ENCODE measurements at places on chromosomes 16 and 17. TPM values are rescaled to one million over a fixed set of nuclear protein-coding genes. Genes with fewer than 3 reads are reported as not detected.

DNA sequence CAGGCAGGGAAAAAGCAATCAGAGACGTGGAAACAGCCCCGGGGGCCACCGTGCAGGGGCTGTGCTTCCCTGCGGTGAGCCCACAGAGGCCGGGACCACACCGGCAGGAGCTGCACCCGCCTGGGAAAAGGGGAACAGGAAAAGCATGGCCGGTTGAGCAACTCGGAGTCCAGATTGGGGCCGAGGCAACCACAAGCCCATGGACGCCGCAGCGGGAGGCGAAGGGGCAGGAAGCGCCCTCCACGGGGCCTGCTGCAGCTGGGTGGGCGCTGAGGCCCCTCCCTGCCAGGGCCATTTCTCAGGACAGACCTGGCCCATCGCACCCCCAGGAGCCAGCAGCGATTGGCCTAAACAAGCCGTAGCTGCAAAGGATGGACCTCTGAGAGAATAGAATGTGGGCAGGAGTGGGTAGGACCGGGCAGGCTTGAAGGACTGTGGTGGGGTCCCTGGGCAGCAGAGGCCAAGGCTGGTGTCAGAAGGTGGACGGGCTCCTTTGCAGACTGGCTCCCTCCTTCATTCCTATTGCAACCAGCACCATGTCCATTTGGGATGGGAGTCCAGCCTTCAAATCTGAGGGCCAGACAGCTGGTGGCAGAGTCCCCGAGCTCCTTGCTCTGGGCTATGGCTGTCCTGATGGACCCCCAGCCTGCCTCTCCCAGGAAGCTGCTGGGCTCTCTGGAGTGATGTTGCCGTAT, 30.4 kb downstream of the COX4I1 start:
- H3K27me3 ChIP-seq = peaks cover 65% of the 10 kb centered on the region
- no peaks in the 10 kb centered on the region for H3K4me1 ChIP-seq
- no peak for DNase-seq

DNA sequence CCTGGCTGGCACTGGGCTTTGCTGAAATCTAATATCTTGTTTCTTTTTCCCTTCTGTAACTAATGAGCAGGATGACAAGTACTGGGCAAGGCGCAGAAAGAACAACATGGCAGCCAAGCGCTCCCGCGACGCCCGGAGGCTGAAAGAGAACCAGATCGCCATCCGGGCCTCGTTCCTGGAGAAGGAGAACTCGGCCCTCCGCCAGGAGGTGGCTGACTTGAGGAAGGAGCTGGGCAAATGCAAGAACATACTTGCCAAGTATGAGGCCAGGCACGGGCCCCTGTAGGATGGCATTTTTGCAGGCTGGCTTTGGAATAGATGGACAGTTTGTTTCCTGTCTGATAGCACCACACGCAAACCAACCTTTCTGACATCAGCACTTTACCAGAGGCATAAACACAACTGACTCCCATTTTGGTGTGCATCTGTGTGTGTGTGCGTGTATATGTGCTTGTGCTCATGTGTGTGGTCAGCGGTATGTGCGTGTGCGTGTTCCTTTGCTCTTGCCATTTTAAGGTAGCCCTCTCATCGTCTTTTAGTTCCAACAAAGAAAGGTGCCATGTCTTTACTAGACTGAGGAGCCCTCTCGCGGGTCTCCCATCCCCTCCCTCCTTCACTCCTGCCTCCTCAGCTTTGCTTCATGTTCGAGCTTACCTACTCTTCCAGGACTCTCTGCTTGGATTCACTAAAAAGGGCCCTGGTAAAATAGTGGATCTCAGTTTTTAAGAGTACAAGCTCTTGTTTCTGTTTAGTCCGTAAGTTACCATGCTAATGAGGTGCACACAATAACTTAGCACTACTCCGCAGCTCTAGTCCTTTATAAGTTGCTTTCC, 56.0 kb downstream of the HLF start:
- H3K4me1 ChIP-seq = 0 out of 2 replicates have a peak, but pooled peaks cover 4% of the 10 kb centered on the region
- DNase-seq = no peak
- H3K27me3 ChIP-seq = peaks cover 5% of the 10 kb centered on the region
- no peaks in the 10 kb centered on the region for H3K36me3 ChIP-seq

GRCh38 chr16:27179500-27180072, 23.7 kb upstream of the KDM8 start:
- no peaks in the 10 kb centered on the region for H3K36me3 ChIP-seq
- H3K27me3 ChIP-seq = no peaks in the 10 kb centered on the region
- no peak overlapping the region for H3K4me3 ChIP-seq

- no peak overlapping the region for H3K4me3 ChIP-seq
- peaks cover 34% of the 10 kb centered on the region for H3K36me3 ChIP-seq
- DNase-seq = no peak
- H3K27ac ChIP-seq = no peak overlapping the region
- no peaks in the 10 kb centered on the region for H3K27me3 ChIP-seq
- no peaks in the 10 kb centered on the region for H3K4me1 ChIP-seq
Observed at GRCh38 chr17:742147-742793, 9.8 kb downstream of the GEMIN4 start.

GRCh38 chr16:79839466-79840341, 239.2 kb upstream of the MAF start:
- no peaks in the 10 kb centered on the region for H3K4me1 ChIP-seq
- DNase-seq = no peak
- H3K4me3 ChIP-seq = no peak overlapping the region
- H3K36me3 ChIP-seq = no peaks in the 10 kb centered on the region
- H3K27ac ChIP-seq = no peak overlapping the region

GRCh38 chr17:55354941-55355340, 66.7 kb downstream of the MMD start:
- DNase-seq = no peak
- H3K27me3 ChIP-seq = no peaks in the 10 kb centered on the region
- no peak overlapping the region for H3K4me3 ChIP-seq
- H3K36me3 ChIP-seq = no peaks in the 10 kb centered on the region
- H3K4me1 ChIP-seq = no peaks in the 10 kb centered on the region
- no peak overlapping the region for H3K27ac ChIP-seq

GRCh38 chr17:9138161-9138717, 116.9 kb downstream of the NTN1 start:
- no peaks in the 10 kb centered on the region for H3K4me1 ChIP-seq
- DNase-seq = no peak
- no peaks in the 10 kb centered on the region for H3K27me3 ChIP-seq
- no peaks in the 10 kb centered on the region for H3K36me3 ChIP-seq
- H3K27ac ChIP-seq = no peak overlapping the region
- H3K4me3 ChIP-seq = no peak overlapping the region

GRCh38 chr16:77863250-77863649, 74.9 kb downstream of the VAT1L start:
- no peaks in the 10 kb centered on the region for H3K27me3 ChIP-seq
- no peaks in the 10 kb centered on the region for H3K4me1 ChIP-seq
- H3K27ac ChIP-seq = no peak overlapping the region
- H3K36me3 ChIP-seq = no peaks in the 10 kb centered on the region
- no peak overlapping the region for H3K4me3 ChIP-seq
- no peak for DNase-seq

DNA sequence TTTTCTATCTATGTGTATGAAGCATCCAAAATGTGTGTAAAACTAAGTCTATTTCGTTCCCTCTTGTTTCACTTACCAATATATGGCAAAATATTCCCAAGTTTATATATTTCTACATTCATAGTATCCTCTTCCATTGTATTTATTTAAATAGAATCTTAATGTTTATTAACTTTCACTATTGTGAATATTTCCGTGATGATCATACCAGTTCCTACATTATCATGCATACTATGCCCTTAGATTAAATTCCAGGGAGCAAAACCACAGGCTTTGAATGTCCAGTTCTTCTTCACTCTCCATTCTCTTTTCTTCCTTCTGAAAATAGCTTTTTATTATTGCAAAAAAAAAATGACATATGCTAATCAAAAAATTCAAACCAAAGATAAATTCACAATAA, 4.0 kb downstream of the MAP2K6 start:
- peak overlapping the region; percentile 72 for H3K4me3 ChIP-seq
- no peaks in the 10 kb centered on the region for H3K36me3 ChIP-seq
- no peak overlapping the region for H3K27ac ChIP-seq
- DNase-seq = no peak

DNA sequence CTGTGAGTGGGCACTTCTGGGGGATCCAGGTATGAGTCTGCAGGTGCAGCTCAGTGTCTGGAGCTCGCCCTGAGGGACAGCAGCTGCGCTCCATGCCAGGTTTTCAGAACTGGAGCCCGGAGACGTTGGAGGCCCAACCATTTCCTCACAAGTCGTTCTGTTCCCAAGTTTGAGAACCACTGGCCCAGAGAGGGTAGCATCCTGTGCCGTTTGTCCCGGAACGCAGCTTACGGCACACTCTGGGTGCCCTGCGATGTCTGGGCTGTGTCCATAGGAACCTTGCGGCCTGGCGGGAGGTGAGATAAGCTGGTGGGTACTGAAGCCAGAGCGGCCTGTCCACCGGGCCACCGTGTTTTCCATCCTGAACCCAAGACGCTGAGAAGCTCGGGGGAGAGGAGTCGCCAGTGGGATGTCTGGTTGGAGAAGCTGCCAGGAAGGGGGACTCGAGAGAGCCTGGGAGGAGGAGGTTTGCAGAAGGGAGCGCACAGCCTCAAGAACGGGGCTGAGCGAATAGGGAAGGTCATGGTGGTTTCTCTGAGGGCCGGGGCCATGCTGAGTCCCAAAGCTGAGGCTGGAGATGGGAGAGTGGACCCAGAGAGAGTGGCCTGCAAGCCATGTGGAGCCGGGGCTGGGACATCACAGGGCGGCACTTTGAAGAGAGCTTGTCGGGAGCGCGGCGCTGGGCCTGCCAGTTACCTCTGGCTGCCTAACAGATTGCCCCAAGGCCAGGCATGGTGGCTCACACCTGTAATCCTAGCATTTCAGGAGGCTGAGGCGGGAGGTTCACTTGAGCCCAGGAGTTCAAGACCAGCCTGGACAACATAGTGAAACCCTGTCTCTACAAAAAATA, 211.0 kb upstream of the GSE1 start:
- no peaks in the 10 kb centered on the region for H3K4me1 ChIP-seq
- no peak overlapping the region for H3K4me3 ChIP-seq
- no peak for DNase-seq
- no peaks in the 10 kb centered on the region for H3K36me3 ChIP-seq
- H3K27ac ChIP-seq = no peak overlapping the region

GRCh38 chr16:76885776-76886537, 305.0 kb upstream of the MON1B start:
- H3K36me3 ChIP-seq = no peaks in the 10 kb centered on the region
- no peak overlapping the region for H3K4me3 ChIP-seq
- no peak overlapping the region for H3K27ac ChIP-seq
- no peak for DNase-seq

GRCh38 chr16:69709456-69710084, 16.8 kb downstream of the NQO1 start:
- no peak overlapping the region for H3K27ac ChIP-seq
- H3K4me3 ChIP-seq = no peak overlapping the region
- no peaks in the 10 kb centered on the region for H3K27me3 ChIP-seq
- H3K4me1 ChIP-seq = peaks cover 8% of the 10 kb centered on the region

DNA sequence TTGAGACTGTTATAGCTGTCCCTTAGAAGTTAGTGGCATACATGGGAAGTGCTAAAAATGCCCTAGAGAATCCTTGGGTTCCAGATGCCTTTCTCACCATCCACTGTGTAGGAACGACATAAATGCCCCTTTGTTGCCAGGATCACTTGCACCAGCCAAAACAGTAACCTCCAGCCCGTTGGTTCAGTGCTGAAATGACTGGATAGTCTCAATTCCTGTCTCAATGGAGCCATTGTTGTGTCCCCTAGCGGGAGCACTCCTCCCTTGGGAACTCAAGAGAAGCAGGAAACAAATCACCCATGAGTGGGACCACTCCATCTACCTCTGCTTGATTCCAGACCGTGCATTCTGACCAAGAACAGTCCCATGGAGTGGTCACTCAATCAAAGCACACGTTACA, 23.1 kb downstream of the MPHOSPH6 start:
- H3K4me3 ChIP-seq = no peak overlapping the region
- no peak for DNase-seq
- no peaks in the 10 kb centered on the region for H3K27me3 ChIP-seq
- no peak overlapping the region for H3K27ac ChIP-seq
- H3K36me3 ChIP-seq = peaks cover 8% of the 10 kb centered on the region

DNA sequence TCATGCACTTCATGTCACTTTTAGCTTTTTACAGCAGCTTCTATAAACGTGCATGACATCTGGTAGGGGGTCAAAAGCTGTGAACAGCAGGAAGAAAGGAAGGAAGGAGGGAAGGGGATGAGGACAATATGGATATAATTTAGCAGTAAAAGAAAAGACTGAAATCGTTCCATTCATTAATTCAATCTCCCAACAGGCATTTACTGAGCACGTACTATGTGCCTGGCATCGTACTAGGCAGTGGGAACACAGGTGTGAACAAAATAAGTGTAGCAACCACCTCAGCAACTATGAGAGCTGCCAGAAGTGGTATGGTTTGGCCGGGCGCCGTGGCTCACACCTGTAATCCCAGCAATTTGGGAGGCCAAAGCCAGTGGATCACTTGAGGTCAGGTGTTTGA, 19.1 kb upstream of the USP7 start:
- H3K4me1 ChIP-seq = no peaks in the 10 kb centered on the region
- H3K36me3 ChIP-seq = no peaks in the 10 kb centered on the region
- no peak overlapping the region for H3K4me3 ChIP-seq
- DNase-seq = no peak
- no peak overlapping the region for H3K27ac ChIP-seq

DNA sequence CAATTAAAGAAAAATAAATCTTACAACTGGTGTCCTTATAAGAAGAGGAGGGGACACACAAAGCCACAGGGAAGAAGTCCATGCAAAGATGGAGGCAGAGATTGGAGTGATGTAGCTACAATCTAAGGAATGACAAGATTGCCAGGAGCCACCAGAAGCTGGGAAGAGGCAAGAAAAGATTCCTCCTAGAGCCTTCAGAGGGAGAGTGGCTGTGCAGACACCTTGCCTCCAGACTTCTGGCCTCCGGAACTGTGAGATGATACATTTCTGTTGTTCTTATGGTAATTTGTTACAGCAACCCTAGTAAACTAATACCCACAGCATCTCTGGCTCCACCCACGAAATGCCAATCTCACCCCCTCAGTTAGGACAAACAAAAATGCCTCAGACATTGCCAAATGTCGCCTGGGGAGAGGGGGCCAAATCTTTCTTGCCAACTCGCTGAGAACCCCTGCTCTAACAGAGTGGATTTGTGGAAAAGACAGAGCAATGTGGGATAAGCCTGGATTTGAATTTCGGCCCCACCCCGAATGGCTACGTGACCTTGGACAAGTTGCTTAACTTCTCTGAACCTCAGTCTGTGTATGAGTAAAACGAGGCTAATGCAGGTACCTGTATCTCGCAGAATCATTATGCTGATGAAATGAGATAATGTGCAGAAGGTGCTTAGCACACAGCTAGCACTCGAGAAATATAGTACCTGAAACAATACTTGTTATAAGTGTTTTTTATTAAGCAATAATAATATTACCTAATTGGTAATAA, 37.1 kb upstream of the CSNK2A2 start:
- DNase-seq = no peak
- no peak overlapping the region for H3K4me3 ChIP-seq

The MAFG gene
- 37.5 TPM for total RNA-seq

The TP53TG3F gene
- total RNA-seq = not detected

The P4HB gene
- 1,089 TPM for total RNA-seq

The LGALS9C gene
- total RNA-seq = not detected

The ZPBP2 gene
- not detected for total RNA-seq

The ST6GALNAC2 gene
- 6.4 TPM for total RNA-seq

The KRTAP16-1 gene
- total RNA-seq = not detected

The IRX6 gene
- not detected for total RNA-seq
